Activated CD8-positive, alpha-beta T cell treated with anti-CD3 and anti-CD28 coated beads, Interleukin-2, amount 10 ng/mL, durations not matched to agents 7 days and 5 days (primary cell): ENCODE measurements at places on chromosomes 2 and 18. TPM values are rescaled to one million over a fixed set of nuclear protein-coding genes. Genes with fewer than 3 reads are reported as not detected.

Gene SP140L
- 96.2 TPM for total RNA-seq

GRCh38 chr2:45119855-45120254 is 110.6 kb upstream of the SIX2 start:
- H3K27ac ChIP-seq = no peak overlapping the region
- no peak overlapping the region for H3K4me3 ChIP-seq
- no peak for DNase-seq
- no peaks in the 10 kb centered on the region for H3K27me3 ChIP-seq
- H3K4me1 ChIP-seq = no peaks in the 10 kb centered on the region

- no peak overlapping the region for H3K27ac ChIP-seq
- no peak for DNase-seq
- H3K27me3 ChIP-seq = peaks cover 8% of the 10 kb centered on the region
- H3K4me1 ChIP-seq = no peaks in the 10 kb centered on the region
- no peaks in the 10 kb centered on the region for H3K36me3 ChIP-seq
- H3K4me3 ChIP-seq = no peak overlapping the region
Measured at GRCh38 chr2:227183657-227184367, 19.4 kb downstream of the COL4A3 start.

DNA sequence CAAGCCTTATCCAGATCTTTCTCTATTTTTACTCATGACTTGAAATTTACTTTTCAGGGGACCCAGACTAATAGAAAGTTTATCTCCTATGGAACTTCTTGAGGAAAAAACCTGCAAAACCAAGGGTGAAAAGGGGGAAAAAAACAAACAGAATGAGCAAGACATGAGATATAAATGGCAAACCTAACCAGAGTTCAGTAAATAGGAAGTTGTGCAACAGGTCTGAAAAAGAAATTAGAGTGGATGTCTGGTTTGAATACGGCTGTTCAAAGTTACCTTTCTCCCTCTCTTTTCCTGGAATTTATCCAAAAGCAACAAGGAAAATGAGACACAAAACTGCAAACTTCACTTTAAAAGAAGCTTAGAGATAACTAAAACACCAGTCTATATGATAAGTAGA is 78.8 kb upstream of the TGFA start:
- H3K27ac ChIP-seq = no peak overlapping the region
- no peaks in the 10 kb centered on the region for H3K4me1 ChIP-seq
- peaks cover 25% of the 10 kb centered on the region for H3K27me3 ChIP-seq

- H3K4me3 ChIP-seq = no peak overlapping the region
- peaks cover 2% of the 10 kb centered on the region for H3K4me1 ChIP-seq
- H3K27ac ChIP-seq = no peak overlapping the region
- no peaks in the 10 kb centered on the region for H3K36me3 ChIP-seq
- peaks cover 2% of the 10 kb centered on the region for H3K27me3 ChIP-seq
- no peak for DNase-seq
Measured at GRCh38 chr2:205370726-205371125, 311.6 kb upstream of the NRP2 start.

Gene SOX11
- total RNA-seq = not detected

DNA sequence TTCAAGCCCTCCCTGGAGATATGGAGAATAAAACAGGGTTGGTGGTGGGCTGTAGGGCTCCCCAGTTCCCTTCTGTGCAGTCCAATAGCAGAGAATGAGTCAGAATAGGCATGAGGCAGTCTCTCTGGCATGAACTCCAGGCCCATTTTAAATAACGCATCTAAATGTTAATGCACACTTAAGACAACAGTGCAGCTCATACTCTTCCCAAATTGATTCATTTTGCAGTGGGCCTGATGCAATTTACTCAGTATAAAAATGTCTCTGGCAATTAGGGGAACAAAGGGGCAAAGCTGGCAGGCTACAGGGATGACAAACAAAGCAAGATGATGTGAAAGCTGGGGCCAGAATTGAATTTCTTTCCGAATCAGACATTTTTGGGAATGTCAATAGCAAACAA is 402.8 kb downstream of the CLIP4 start:
- H3K27me3 ChIP-seq = peaks cover 4% of the 10 kb centered on the region
- DNase-seq = no peak
- no peak overlapping the region for H3K4me3 ChIP-seq
- H3K27ac ChIP-seq = no peak overlapping the region
- no peaks in the 10 kb centered on the region for H3K36me3 ChIP-seq

- H3K27me3 ChIP-seq = no peaks in the 10 kb centered on the region
Measured at GRCh38 chr2:215685238-215685990, 249.5 kb upstream of the FN1 start.

DNA sequence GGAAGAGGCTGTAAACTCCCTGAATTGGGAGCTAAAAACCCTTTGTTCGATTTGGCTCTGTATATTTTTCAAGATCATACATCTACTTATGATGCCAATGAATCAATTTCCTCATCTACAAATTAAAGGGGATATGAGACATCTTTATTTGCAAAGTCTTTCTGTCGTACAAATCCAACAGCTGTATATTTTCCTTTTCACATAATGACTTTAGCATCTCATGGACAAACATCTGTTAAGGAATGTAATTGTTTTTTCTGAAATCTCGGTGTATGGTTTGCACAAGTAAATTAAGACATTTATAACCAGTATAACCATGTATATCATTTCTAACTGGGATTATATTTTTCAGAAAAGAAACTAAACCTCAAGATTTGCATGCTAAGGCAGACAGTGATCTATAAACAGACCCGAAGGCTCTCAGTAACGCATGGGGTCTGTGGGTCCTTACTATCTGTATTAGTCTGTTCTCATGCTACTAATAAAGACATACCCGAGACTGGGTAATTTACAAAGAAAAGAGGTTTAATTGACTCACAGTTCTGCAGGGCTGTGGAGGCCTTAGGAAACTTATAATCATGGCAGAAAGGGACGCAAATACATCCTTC is 130.8 kb downstream of the SLC8A1 start:
- H3K36me3 ChIP-seq = no peaks in the 10 kb centered on the region
- no peak for DNase-seq
- no peak overlapping the region for H3K4me3 ChIP-seq
- H3K27ac ChIP-seq = no peak overlapping the region

GRCh38 chr2:151953467-151953866 is 125.2 kb upstream of the ARL5A start:
- no peaks in the 10 kb centered on the region for H3K36me3 ChIP-seq
- no peak overlapping the region for H3K4me3 ChIP-seq
- no peak for DNase-seq
- no peak overlapping the region for H3K27ac ChIP-seq

DNA sequence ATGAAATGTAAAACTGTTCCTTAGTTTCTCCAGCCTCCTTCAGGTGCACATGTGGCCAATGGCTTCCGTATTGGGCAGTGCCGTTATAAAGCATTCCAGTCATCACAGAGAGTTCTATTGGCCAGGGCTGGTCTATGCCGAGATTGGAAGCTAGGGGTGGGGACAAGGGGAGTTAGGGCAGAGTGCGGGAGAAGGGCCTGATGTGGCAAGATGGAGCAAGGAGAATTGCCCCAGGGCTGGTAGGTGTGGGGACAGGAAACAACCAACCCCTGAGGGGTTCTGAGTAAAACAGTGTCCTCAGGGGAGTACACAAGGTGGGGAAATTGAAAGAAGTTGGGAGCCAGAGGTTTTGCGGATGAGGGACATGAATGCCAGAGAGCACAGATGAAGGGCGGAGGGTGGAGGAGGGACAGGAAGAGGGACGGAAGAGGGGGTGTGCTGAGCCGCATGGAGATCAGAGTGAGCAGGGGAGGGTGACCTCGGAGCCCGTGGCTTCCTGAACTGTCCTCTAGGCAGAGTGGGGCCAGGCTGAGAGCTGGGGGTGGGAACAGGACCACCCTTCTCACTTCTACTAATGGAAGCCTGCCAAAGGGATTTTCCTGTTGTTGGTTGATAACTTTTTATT is 9.1 kb upstream of the ATP6V1C2 start:
- no peaks in the 10 kb centered on the region for H3K36me3 ChIP-seq
- H3K27ac ChIP-seq = peak overlapping the region; percentile 17
- peaks cover 11% of the 10 kb centered on the region for H3K4me1 ChIP-seq
- peak; percentile 45 for DNase-seq
- no peak overlapping the region for H3K4me3 ChIP-seq

Gene KCNK3
- not detected for total RNA-seq

DNA sequence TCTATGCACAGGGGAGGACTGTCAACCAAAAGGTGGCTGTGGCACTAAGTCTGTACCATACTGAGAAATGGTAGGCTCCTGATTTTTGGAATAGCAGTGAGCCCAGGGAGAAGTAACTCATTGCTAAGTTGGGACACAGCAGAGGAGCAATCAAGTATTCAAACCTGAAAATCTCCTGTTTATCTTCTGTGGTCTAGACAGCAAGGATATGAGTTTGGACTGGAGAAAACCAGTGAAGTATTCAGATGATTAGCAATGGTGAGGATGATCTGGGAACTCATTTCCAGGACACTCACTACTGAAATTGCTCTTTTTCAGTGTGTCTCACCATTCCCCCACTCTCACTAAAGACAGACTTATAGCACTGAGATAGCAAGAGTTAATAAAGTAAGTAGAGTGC is 112.0 kb downstream of the GULP1 start:
- H3K4me3 ChIP-seq = no peak overlapping the region
- no peaks in the 10 kb centered on the region for H3K4me1 ChIP-seq
- no peak for DNase-seq
- H3K36me3 ChIP-seq = no peaks in the 10 kb centered on the region
- no peaks in the 10 kb centered on the region for H3K27me3 ChIP-seq

GRCh38 chr2:56348392-56349210 is 164.8 kb downstream of the CCDC85A start:
- H3K27me3 ChIP-seq = no peaks in the 10 kb centered on the region
- H3K27ac ChIP-seq = no peak overlapping the region
- H3K4me1 ChIP-seq = no peaks in the 10 kb centered on the region
- no peak for DNase-seq
- no peaks in the 10 kb centered on the region for H3K36me3 ChIP-seq

Gene INHBB
- total RNA-seq = not detected

- no peaks in the 10 kb centered on the region for H3K27me3 ChIP-seq
- no peaks in the 10 kb centered on the region for H3K4me1 ChIP-seq
- no peak overlapping the region for H3K27ac ChIP-seq
- no peak for DNase-seq
- H3K4me3 ChIP-seq = no peak overlapping the region
Measured at GRCh38 chr18:28820353-28820752, 643.4 kb upstream of the CDH2 start.

Gene UGT1A6
- total RNA-seq = not detected

Gene NAB1
- total RNA-seq = 23.7 TPM

GRCh38 chr2:169590804-169591203 is 6.7 kb downstream of the PPIG start:
- no peak overlapping the region for H3K4me3 ChIP-seq
- DNase-seq = no peak
- H3K4me1 ChIP-seq = peaks cover 29% of the 10 kb centered on the region
- H3K27me3 ChIP-seq = no peaks in the 10 kb centered on the region
- no peak overlapping the region for H3K27ac ChIP-seq

Gene CDC42EP3
- 30.1 TPM for total RNA-seq

DNA sequence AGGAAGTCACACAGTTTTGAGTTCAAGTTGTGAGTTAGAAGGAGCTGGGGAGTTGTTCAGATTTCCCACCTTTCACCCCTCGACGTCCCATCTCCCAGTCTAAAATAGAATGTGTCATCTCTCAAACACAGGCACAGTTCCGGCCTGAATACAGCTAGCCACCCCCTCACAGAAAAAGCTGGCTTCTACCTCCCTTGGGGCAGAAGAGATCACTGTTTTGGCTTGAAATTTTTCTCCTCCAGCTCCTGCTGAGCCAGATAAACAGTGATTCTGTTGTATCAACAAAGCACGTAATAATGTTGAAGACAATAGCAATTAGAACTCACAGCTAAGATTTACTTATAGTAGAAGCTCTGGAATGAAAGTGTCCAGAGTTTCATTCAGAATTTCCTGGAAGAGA is 74.7 kb downstream of the KIAA2012 start:
- H3K4me3 ChIP-seq = no peak overlapping the region
- no peaks in the 10 kb centered on the region for H3K36me3 ChIP-seq
- H3K27ac ChIP-seq = no peak overlapping the region
- no peaks in the 10 kb centered on the region for H3K4me1 ChIP-seq
